ENCODE measurements at places on chromosomes 12 and 14.

DNA sequence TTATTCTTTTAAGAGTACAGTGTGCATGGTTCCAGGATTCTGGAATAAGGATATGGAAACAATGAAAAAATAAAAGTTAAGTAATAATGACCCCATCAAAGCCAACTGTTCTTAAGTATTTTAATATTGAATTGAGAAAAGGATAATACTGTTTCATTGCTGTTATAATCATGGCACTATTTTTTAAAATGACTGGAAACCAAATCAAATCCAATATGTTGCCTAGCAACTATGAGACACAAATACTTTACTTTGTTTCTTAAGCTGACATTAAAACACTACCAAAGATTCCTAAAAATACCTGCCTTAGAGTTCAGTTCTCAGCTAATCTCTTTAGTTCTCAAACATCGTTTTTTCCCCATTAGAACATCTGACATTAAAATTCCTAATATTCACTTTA, 66.4 kb upstream of the OTOGL start:
- no peaks in the 10 kb centered on the region for H3K4me1 ChIP-seq
- H3K27me3 ChIP-seq: no peaks in the 10 kb centered on the region
- H3K27ac ChIP-seq: no peak overlapping the region
- H3K4me3 ChIP-seq: no peak overlapping the region
- DNase-seq: no peak
- H3K36me3 ChIP-seq: no peaks in the 10 kb centered on the region

GRCh38 chr12:19003987-19004619, 125.4 kb upstream of the PLEKHA5 start:
- no peak overlapping the region for H3K4me3 ChIP-seq
- DNase-seq: no peak
- H3K27ac ChIP-seq: no peak overlapping the region

DNA sequence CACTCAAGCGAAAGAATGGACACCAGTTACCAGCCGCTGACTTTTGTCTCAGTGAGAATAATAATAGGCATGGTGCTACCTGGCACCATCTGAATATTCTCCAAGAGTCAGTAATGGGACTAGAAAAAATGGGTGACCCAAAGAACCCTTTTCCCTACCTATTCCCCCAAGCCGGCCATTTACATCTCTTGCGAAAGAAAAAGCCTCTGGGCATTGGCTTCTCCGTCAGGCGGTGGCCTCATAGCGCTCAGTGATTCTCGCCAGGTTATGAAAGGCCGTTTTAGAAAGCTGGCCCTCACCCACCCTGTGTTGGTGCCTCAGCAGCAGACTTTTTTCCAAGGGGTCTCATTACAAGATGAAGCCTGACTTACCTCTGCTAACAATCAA, 523 bp upstream of the SLC6A15 start:
- peak; percentile 34 for DNase-seq
- H3K27ac ChIP-seq: peak overlapping the region; percentile 98
- H3K4me3 ChIP-seq: peak overlapping the region; percentile 97
- H3K4me1 ChIP-seq: peaks cover 2% of the 10 kb centered on the region

DNA sequence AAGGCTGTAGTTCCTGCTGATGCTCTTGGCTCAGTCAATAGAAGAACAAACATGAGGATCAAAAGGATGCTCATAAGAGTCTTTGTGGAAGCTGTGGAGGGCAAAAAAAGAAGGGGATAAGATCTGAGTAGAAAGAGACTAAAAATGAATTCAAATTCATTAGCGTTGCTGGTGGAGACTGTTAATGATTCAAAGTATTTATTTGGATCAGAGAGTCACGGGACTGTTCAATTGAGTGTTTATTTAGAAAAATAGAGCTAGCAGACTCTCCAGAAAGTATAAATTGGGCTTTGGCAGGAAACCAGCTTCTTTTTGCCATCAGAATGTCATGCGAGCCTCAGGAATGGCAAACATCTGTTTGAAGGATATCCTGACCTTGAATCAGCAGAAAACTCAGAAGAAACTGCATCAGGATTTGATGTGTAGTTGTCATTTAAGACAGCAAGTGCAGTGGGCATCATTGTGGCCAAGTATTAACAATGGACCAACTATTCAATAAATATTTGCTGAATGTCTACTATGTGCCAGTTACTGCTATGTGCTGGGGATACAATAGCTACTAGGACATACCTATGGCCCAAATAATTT, 126.4 kb downstream of the TBC1D30 start:
- H3K27me3 ChIP-seq: no peaks in the 10 kb centered on the region
- H3K4me1 ChIP-seq: no peaks in the 10 kb centered on the region
- H3K36me3 ChIP-seq: no peaks in the 10 kb centered on the region

DNA sequence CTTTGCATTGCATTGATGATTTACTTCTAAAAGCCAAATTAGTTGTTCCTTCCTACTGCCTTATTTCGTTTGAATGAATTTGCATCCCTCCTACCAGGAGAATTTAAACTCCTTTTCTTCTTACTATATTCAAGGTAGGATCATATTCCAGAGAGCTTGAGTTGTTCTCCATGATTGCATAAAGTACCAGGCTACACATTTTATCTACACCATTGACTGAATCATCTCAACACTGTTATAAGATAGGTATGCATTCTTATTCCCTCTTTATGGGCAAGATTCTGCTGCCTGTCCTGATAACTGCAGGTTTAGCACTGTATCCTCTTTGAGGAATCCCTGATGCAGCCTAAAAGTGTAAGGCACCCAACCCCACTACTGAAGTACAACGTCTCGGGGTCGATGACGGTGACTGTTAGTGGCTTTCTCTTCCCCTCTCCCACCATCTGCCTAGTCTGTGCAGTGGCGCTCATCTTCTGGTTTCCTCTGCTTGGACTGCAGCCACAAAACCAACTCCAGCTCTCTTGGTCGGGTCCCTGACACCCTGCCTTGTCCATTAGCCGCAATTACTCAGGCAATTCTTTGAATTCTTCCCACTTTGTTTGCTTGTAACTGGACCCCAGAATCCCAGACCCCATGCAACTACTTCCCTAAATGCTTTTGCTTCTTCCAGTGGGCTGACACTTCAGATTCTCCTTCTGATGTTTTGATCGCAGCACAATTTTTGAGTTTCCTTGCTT, 44.4 kb upstream of the STXBP6 start:
- H3K36me3 ChIP-seq: no peaks in the 10 kb centered on the region
- peaks cover 7% of the 10 kb centered on the region for H3K27me3 ChIP-seq
- H3K4me3 ChIP-seq: no peak overlapping the region

Measured in glutamatergic neuron (in vitro differentiated cells).